ENCODE measurements at places on chromosomes 6 and 20. TPM values are rescaled to one million over a fixed set of nuclear protein-coding genes. Genes with fewer than 3 reads are reported as not detected.

Gene BANF2
- total RNA-seq: not detected

Gene SDC4
- total RNA-seq: 122 TPM

Gene TGM2
- total RNA-seq: 57.3 TPM

Gene RNF144B
- 41.0 TPM for total RNA-seq

Gene MYB
- 4.4 TPM for total RNA-seq

Gene TREML1
- total RNA-seq: 2.2 TPM

Gene MYO6
- 53.4 TPM for total RNA-seq

Gene MUCL3
- not detected for total RNA-seq

Gene HLA-DPA1
- total RNA-seq: 36.2 TPM

Gene OR2H2
- not detected for total RNA-seq

Gene KCNK5
- 6.9 TPM for total RNA-seq

Gene VSX1
- not detected for total RNA-seq

Gene VEGFA
- total RNA-seq: 207 TPM

Gene NTSR1
- 0.58 TPM for total RNA-seq

Gene SMPDL3A
- total RNA-seq: 13.5 TPM

Gene SLA2
- 0.64 TPM for total RNA-seq

Gene NMBR
- 0.29 TPM for total RNA-seq

Gene LRRC73
- 1.6 TPM for total RNA-seq

Gene TMEM63B
- 29.7 TPM for total RNA-seq

Gene KCNQ2
- 5.2 TPM for total RNA-seq

Gene BEND6
- 2.5 TPM for total RNA-seq

Gene DACT2
- total RNA-seq: 28.6 TPM

Gene KHDC1L
- total RNA-seq: not detected

Gene SLCO4A1
- 7.5 TPM for total RNA-seq

Gene INSM1
- total RNA-seq: not detected

Gene GGTLC1
- not detected for total RNA-seq

Gene RIPOR3
- 18.1 TPM for total RNA-seq

Gene TAF8
- total RNA-seq: 21.5 TPM

Gene HAO1
- not detected for total RNA-seq

Gene PKIG
- 39.8 TPM for total RNA-seq

Gene PCIF1
- 33.2 TPM for total RNA-seq

Gene EPM2A
- total RNA-seq: 17.6 TPM

Gene DSP
- total RNA-seq: 54.6 TPM

Gene EBF4
- total RNA-seq: 18.3 TPM

Gene HDGFL1
- total RNA-seq: not detected

Gene COL9A1
- total RNA-seq: 9.9 TPM

Gene LY86
- 4.1 TPM for total RNA-seq

Gene TNFRSF6B
- 4.3 TPM for total RNA-seq

Gene FAM50B
- 12.7 TPM for total RNA-seq

Gene CFAP61
- 7.1 TPM for total RNA-seq

Gene FLOT1
- 60.8 TPM for total RNA-seq

Gene TP53TG5
- total RNA-seq: 0.12 TPM

Gene RAMACL
- 2.6 TPM for total RNA-seq

Gene CD109
- total RNA-seq: 18.4 TPM

Gene PDYN
- total RNA-seq: 0.12 TPM

Gene WFDC12
- not detected for total RNA-seq
